Fibroblast of lung (primary cell): ENCODE measurements at places on chromosomes 6 and 20. TPM values are rescaled to one million over a fixed set of nuclear protein-coding genes. Genes with fewer than 3 reads are reported as not detected.
A peak's percentile ranks its signal among the peaks of the same experiment; 100 is the strongest.

ZC3H12D gene
- under 0.01 and 0.17 TPM in 2 replicates for total RNA-seq

- peak overlapping the region; percentile 85 for H3K27ac ChIP-seq
- no peaks in the 10 kb centered on the region for H3K36me3 ChIP-seq
- H3K27me3 ChIP-seq = no peaks in the 10 kb centered on the region
- H3K4me1 ChIP-seq = peaks cover 36% of the 10 kb centered on the region
- peak; percentile 82 for DNase-seq
- no peak overlapping the region for H3K4me3 ChIP-seq
Measured at GRCh38 chr6:56713254-56713672, 70.6 kb upstream of the DST start.

GRCh38 chr6:75480425-75480824, 13.2 kb downstream of the FILIP1 start:
- no peaks in the 10 kb centered on the region for H3K36me3 ChIP-seq
- peak; percentile 38 for DNase-seq
- H3K4me1 ChIP-seq = peaks cover 13% of the 10 kb centered on the region
- H3K4me3 ChIP-seq = no peak overlapping the region

GRCh38 chr6:23114812-23115504, 545.6 kb downstream of the HDGFL1 start:
- H3K27ac ChIP-seq = no peak overlapping the region
- peaks cover 3% of the 10 kb centered on the region for H3K4me1 ChIP-seq
- H3K36me3 ChIP-seq = no peaks in the 10 kb centered on the region
- no peak overlapping the region for H3K4me3 ChIP-seq
- DNase-seq = no peak

DNA sequence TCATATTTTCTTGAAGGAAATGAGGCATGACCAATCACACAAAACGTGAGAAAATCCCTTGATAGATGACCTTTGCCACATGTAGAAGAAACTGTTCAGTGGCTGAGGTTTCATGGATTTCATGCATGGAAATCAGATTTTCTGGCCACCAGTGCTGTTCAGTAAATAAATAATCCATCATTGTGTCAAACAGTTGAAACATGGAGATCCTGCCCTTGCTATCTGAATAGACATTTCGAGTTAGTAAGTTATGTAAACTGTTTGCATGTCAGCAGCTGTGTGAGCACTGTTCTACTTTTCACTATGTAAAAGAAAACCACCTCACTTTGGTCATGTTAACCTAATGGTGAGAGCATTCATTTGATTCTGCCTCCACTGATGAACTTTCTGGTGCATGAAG, 793.9 kb upstream of the EPHA7 start:
- no peaks in the 10 kb centered on the region for H3K4me1 ChIP-seq
- H3K36me3 ChIP-seq = no peaks in the 10 kb centered on the region
- no peak overlapping the region for H3K4me3 ChIP-seq
- peak; percentile 5 for DNase-seq
- H3K27me3 ChIP-seq = no peaks in the 10 kb centered on the region

- no peak for DNase-seq
- no peaks in the 10 kb centered on the region for H3K4me1 ChIP-seq
- no peaks in the 10 kb centered on the region for H3K36me3 ChIP-seq
- no peak overlapping the region for H3K27ac ChIP-seq
- H3K4me3 ChIP-seq = no peak overlapping the region
- no peaks in the 10 kb centered on the region for H3K27me3 ChIP-seq
Measured at GRCh38 chr6:34004706-34005105, 141.2 kb downstream of the GRM4 start.

DNA sequence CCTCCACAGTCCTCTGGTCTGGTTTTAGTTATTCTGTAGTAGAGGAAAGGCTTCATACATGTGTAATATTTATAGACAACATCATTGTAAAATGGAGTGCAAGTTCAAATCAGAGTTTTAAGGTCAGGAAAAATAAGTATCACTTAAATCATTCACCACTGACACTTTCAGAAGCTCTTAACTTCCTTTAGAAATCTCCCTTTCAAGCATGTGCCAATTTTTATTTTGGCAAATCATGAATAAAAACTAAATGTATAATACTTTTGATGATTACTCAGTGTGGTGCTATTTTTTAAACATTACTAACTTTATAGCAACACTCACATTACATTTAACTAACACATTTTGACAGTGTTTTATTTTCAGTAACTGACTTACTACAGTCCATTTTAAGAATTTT, 112.2 kb downstream of the OGFRL1 start:
- H3K4me1 ChIP-seq = peaks cover 10% of the 10 kb centered on the region
- H3K36me3 ChIP-seq = no peaks in the 10 kb centered on the region
- DNase-seq = peak; percentile 43
- H3K27ac ChIP-seq = no peak overlapping the region
- no peak overlapping the region for H3K4me3 ChIP-seq
- no peaks in the 10 kb centered on the region for H3K27me3 ChIP-seq

DNA sequence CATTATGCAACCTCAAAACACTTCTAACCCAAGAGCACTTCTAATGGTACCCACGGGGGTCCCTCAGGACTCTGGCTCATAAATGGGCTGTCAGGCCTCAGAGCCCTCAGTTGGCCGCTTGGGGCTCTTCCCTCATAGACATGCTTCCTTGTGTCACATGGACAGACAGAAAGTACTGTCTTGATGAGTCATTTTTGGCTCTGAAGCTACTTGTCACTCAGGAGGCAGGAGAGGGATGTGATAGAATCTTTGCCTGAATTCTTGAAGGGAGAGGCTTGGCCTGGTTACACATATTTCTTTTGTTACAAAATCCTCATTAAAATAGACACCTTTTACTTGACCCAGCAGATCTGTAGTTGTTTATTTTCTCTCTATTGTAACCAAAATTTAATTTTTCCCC, 15.1 kb upstream of the EDN1 start:
- H3K27me3 ChIP-seq = no peaks in the 10 kb centered on the region
- H3K27ac ChIP-seq = no peak overlapping the region
- no peaks in the 10 kb centered on the region for H3K36me3 ChIP-seq
- peak; percentile 63 for DNase-seq
